ENCODE measurements at places on chromosomes 2 and 18.
A peak's percentile ranks its signal among the peaks of the same experiment; 100 is the strongest.

DNA sequence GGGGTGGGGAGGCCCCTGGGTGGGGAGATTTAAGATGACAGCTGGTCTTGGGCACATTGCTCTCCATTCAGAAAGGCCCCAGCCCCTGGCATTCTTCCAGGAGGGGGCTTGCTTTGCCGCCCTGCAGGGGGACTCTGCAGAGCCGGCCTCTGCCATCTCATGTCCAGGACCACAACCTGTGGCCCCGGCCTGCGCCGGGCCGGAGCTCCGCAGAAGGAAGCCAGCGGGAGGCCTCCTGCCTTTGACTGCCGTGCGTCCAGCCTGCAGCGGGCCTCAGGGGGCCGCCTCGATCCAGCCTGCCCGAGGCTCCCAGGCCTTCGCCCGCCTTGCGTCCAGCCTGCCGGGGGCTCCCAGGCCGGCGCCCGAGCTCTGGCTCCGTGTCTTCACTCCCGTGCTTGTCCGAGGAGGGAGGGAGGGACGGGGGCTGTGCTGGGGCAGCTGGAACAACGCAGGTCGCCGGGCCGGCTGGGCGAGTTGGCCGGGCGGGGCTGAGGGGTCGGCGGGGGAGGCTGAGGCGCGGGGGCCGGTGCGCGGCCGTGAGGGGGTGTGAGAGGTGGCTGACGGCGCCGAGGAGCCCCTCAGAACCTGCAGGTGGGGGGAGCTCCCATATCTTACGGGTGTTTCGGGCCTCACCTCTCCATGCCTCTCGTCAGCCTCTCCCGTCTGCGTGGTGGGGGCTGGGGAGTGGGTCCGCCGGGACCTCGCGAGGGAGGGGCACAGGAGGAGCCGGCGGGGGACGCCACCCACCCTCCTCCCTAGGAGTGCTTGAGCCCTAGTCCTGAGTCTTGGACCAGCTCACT, 20.4 kb downstream of the GPC1 start:
- no peak for DNase-seq

DNA sequence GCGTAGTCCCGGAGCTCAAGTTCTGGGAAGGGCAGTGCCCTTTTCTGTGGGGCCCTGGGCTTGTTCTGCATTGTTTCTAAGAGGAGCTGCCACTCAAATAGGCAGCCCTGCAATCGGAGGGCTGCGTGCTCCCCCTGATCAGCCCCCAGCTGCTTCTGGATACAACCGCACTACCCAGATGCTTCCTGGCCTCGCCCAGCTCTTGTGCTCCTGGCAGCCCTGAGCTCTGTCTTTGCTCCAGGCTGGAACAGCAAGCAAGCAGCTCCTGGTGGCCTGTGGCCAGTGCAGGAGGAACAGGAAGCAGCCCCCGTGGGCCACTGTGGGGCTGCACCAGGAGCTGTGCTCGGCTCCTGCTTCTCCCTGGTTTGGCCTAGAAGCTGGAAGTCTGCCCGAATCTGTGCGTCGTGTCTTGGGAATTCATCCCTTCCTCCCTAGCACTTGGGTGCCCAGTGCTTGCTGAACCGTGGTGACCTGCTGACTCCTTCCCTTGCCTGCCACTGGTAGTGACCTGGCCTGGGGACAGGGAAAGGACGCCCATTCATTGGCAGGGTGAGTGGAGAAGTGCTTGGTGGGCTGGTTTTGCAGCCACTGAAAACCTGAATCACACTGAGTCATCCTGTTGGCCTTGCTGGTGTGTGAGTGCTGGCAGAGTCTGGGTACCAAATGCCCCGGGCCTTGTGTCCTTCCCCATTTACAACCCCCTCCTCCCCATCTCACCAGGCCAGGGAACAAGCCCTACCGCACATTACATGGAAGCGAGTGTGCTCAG, 27.3 kb upstream of the NTSR2 start:
- no peak for DNase-seq

DNA sequence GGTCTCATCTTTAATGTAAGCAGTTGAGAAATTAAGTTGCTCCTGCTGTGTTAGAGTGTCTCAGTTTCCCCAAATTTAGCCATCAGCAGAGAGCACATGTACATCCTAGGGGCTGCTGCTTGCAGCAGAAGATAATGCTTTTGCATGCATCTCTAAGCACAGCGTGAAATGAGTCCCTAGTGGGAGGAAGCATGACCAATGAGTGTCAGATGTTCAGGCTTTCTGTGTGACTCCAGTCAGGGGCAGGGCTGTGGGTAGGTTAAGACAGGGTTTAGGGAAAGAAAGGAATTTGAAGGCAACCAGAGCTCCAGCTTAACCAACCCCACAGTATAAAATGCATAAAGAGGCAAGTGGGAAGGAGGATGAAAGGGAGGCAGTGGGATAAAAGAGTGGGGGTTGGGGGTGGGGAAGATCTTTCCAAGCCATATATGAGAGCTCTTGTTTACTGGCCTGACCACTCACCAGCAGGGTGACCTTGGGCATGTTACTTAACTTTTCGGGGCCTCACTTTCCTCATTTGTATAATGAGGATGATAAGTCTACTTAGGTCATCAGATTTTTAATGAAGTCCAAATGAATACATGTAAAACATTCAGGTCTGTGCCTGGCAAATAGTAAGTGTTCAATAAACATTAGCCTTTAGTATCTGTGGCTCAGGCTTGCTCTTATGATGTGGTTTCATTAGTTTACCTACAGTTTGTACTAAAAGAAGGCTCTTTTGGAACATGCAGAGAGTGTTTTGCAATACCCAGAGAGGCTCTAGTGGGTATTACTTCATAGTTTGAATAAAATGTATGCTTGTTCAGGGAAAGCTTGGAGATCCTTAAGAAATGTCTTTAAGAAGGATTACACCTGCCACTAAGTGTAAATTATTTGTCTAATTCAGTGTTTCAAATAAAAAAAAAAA, 42.7 kb upstream of the PELI1 start:
- DNase-seq = no peak

- no peak for DNase-seq
Observed at GRCh38 chr2:2828774-2829368, 497.8 kb upstream of the MYT1L start.

DNA sequence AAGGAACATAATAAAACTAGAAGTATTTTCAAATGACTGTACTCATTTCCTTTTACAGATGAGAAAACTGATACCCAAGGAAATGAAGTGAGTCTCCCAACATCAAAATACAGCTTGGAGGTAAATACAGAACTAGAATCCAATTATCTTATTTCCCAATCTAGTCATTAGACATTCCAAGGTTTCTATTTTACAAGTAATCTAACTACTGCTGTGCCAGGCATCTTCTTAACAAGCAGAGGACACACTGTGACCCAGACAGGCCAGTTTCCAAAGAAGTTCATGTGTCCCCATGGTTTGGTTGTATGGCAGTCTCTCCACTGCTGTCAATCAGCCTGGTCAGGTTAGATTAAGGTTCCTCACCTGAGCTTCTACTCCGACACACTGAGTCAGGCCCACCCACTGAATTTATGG, 143.5 kb downstream of the THADA start:
- DNase-seq = no peak

DNA sequence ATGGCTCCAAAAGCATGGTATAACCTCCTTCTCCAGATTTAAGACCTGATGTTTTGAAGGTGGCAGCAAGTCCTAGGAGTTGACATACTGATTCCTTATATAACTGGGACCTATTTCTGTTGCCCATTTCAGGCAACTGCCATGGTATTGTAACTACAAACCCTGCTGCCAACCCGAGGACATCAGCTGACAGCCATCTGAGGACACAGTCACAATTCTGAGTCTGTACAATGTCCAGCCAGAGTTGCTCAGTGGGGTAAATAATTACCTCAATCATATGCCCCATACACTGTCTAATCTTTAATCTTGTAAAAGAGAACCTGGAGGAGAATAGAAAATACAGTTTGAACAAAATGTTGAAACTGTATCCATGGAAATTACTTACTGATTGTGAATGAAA, 8.7 kb upstream of the GAREM2 start:
- peak; percentile 79 for DNase-seq

DNA sequence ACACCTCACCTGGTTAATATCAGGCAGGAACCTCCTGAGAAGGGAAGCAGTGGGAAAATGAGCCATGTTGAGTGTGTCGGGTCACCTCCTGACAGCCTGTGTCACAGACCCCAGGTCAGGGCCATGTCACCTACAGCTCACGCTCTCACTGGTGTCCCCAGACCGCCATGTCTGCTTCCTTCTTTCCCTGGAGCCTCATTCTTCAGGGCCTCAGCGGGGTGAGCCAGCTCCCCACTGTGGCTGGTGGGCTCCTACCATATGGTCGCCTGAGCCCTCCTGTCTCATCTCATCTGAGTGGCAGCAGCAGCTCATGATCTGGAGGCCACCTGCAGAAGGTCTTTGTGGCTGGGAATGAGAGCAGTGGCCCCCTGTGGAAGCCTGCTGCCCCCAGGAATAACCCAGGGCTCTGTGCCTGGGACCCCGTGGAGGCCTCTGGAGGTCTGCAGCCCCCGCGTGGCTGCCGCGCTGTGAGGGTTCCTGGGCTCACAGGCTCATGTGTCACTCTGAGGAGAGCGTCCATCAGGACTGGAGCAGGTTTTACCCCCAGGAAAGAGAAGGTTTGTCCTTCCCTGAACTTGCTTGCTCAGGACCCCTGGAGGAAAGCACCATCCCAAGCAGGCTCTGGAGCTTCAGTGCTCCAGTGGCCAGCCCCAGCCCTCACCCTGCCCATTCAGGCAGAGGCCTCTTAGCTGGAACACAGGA, 56.4 kb downstream of the FAM168B start:
- no peak for DNase-seq

DNA sequence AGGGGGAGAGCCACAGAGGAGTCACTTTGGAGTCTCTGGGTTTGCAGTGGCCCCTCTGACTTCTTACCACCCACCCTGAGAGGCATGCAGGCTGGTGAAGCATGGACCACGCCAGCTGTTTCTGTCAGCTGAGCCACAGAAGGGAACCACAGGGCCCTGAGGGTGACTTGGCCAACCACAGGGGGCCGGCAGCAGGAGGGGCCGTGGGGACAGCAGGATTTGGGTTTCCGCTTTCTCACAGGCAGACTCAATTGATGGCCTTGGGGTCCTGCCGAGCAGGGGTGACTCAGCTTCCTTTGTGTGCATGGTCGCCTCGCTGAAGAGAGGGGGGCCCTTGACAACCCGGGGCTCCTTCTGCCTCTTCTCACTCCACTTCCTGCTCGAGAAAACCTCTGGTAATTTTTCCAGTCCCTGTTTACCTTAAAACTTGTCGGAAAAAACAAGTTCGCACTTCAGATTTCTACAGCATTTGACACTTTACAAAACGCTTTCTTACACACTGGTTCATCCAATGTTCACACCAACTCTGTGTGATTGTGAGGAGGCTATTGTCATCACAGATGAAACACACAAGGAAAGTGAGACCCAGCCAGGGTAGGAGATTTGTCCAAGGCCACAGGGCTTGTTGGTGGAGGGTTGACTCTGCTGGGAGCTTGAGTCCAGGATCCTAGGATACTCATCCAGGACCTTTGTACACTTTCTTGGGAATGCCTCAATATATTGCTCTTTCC, 311.2 kb downstream of the LPIN1 start:
- DNase-seq = peak; percentile 16

DNA sequence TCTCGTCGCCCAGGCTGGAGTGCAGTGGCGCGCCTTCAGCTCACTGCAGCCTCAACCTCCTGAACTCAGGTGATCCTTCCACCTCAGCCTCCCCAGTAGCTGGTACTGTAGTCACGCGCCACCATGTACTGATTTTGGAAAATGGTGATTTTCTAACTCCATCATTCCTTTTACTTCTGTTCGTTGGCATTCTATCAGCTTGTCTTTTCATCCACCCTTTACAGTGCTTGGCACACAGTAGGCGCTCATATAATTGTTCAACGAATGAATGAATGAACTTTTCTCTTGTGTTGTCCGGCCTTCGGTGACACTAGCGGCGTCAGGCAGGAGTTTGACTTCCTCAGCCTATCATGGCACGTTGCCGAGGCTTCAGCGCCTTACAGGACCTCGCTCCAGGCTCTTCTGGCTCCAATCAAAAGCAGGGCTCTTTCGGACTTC, 373 bp upstream of the MTHFD2 start:
- no peak for DNase-seq

DNA sequence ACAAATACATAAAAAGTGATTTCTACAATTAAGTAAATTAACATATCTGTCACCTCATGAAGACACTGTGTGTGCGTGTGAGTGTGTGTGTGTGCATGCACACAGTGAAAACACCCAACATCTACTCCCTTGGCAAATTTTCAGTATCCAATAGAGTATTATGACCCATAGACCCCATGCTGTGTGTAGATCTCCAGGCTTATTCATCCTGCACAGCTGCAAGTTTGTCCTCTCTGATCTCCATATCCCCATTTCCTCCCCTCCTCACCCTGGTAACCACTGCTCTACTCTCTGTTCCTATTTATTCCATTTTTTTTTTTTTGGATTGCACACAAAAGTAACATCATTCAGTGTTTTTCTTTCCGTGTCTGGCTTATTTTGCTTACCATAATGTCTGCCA, 391.0 kb downstream of the SOX11 start:
- DNase-seq = no peak

- no peak for DNase-seq
Observed at GRCh38 chr2:192157776-192158175, 37.0 kb downstream of the TMEFF2 start.

GRCh38 chr2:165149439-165149838, 54.4 kb downstream of the SCN3A start:
- no peak for DNase-seq

- no peak for DNase-seq
Observed at GRCh38 chr2:241575624-241576292, 17.2 kb downstream of the BOK start.
